Inflammatory macrophage treated with lipopolysaccharide for 1 hour (primary cell): ENCODE measurements at places on chromosomes 2 and 18.

DNA sequence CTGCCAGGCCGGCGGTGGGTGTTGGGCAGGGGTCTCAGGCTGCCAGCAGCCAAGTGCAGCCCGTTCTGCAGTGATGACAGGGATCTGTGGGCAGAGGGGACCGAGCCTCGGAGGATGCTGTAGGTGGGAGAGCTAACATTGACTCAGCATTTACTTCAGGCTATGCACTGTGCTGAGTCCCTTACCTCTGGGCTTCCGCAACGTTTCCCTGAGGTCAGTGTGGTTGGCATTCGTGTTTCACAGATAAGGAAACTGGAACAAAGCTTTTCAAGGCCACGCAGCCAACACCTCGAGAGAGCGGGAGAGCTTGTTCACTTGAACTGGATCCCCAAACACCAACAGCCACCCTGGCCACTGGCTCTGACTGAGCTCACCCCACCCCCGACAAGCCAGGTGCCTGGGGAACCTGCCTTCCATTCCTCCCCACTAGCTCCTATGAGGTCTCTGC, 839 bp upstream of the GPR148 start:
- no peak for DNase-seq

GRCh38 chr2:119106301-119106897, 52.2 kb downstream of the C1QL2 start:
- peak; percentile 5 for DNase-seq

GRCh38 chr2:227805578-227805977, 8.1 kb upstream of the CCL20 start:
- DNase-seq, result no peak

GRCh38 chr2:112290088-112290487, 14.7 kb downstream of the ZC3H6 start:
- DNase-seq, result no peak

DNA sequence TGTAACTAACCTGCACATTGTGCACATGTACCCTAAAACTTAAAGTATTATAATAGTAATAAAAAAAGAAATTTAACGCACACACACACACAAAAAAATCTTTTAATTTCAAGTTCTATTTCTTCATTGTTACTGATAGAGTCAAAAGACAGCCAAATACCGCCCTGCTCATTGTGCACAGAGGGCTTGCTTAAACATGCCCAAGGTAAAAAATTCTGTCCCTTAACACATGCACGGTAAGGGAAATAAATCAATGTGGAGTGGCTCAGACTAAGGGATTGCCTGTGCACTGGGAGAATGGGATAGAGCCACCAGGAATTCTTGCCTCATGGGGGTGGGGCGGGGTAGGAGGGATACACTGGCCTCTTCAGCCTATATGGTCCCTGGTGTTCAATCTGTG, 468.0 kb downstream of the NUP35 start:
- DNase-seq, result no peak

- DNase-seq, result no peak
Measured at GRCh38 chr2:168874368-168875054, 15.7 kb downstream of the SPC25 start.

GRCh38 chr18:39198376-39198775, 1632.8 kb upstream of the CELF4 start:
- DNase-seq, result no peak

DNA sequence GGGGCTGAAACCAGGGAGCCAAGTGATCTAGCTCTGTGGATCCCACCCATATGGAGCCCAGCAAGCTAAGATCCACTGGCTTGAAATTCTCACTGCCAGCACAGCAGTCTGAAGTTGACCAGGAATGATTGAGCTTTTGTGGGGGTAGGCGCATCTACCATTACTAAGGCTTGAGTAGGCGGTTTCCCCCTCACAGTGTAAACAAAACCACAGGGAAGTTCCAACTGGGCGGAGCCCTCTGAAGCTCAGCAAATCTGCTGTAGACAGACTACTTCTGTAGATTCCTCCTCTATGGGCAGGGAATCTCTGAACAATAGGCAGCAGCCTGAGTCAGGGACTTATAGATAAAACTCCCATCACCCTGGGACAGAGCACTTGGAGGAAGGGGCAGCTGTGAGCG, 96.7 kb downstream of the CCDC148 start:
- DNase-seq, result peak; percentile 74

DNA sequence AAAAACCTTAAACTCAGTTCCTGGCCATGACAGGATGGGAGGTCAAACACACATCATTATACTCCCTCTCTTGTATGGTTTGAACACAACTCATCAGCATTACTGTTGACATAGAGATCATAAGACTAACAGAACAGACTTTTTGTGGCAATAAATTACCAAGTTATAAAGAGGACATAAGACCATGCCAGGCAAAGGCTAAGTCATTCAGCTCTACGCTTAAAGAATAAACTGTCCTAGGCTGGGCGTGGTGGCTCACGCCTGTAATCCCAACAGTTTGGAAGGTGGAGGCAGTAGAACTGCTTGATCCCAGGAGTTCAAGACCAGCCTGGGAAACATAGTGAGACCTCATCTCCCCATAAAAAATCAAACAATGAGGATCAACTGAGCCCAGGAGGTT, 16.4 kb downstream of the NLRC4 start:
- no peak for DNase-seq

DNA sequence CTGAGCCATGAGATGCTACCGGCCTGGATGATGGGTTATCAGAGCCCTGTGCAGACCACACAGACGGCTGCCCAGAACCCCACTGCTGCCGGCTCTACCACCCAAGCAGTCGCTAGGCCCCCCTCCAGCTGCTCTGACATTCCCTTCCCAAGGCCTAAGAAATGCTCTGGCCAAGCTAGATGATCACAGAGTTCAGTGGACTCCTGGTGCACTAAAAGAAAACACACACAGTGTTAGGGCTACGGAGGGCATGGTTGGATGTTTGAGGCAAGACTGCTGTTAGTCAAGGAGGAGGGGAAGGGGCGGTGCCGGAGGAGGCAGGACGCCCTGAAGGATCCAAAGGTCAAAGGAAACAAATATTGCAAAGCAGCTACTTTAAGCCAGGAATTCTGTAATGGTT, 174.5 kb downstream of the MYCN start:
- no peak for DNase-seq

- no peak for DNase-seq
Measured at GRCh38 chr2:134301099-134301927, 47.4 kb downstream of the MGAT5 start.

GRCh38 chr2:6877402-6878304, at the start of gene RSAD2:
RSAD2 (plus strand) TSS chr2:6877777; CDS start chr2:6877801, 24 bp downstream.
- DNase-seq, result peak; percentile 58

- DNase-seq, result no peak
Measured at GRCh38 chr2:199668645-199669044, 182.3 kb downstream of the FTCDNL1 start.

DNA sequence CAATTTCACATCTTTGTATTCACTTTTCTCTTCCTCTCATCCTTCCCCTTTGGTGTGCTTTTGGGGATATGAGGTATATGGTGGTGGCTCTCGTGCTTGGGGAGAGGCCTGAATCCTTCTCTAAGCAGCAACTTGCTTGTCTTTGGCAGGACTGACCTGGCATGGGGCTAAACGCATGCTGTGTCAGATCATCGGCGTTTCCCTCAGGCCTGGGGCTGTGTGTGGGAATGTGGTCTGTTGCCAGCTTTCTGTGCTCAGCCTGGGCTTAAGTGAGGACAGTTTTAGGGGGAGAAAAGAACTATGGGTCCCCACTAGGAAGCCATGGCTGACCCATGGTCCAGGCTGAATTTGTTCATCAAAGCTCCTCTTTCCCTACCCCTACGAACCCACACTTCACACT, 60.7 kb downstream of the TET3 start:
- DNase-seq, result no peak

DNA sequence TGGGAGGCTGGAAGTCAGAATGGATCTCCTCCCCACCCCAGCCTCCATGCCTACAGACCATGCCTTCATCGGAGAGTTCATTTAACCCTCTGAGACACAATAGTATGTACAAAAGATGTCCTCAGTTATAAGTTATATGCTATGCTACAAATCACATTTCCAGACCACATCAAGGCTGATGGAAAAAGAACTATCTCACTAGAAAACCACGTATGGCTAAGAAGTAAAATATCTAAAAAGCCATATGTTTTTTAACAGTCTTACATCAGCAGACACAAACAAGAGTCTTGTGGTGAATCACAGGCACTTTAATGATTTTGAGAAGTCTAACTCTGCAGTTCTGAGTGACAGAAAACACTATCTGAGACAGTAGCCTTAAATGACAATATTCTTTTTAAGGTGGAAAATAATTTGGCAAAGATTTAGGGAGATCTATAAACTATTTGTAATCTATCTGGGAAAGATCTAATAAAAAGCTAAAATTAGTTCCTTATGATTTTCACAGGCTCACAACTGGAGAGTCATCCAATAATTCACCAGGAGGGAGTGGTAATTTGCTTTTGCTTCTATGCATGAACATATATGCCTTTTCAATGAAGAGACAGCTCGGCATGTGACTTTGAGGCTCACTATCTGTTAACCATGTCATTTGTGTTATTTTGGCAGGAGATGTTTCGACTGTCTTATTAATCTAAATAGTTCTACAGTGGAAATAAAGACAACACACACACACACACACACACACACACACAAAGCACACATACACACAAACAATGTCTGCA, 197.5 kb downstream of the IRS1 start:
- no peak for DNase-seq

DNA sequence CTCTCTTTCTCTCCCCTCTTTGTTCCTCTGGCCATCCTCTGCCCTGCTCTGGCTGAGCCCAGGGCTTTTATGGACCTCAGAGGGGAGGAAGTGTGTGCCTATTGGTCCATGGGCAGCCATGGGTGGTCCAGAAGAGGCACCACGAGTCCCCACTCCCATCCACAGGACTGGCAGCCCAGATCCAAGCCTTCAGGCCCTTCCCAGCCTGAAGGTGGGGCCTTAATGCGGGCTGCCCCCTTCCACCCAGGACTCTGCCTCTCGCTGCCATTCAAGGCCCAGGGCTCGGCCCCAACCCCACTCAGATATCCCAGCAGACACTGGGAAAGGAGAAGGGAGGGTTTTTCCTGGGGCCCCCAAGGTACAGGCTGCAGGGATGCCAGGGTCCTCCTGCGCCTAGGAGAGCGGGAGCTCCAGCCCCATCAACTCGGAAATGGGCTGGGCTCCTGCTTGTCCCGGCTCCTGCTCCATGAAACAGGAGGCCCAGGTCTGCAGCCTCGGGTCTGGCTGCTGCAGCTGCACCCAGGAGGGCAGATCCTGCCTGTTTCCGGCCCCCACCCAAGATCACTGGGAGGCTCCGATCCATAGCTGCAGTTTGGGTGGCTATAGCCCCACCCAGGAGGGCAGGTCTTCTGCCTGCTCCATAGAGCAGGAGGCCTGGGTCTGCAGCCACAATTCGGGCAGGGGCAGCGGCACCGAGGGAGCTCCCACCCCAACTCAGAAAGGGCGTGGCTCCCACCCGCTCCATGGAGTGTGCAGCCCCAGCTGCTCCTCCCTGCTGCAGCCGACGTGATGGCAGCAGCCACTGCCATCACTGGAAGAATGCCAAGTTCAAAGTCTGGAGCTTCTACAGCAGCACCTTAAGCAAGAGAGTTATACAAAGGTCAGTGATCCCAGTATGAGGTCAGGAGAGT, 116.6 kb upstream of the RBBP8 start:
- no peak for DNase-seq

GRCh38 chr2:241798081-241798630, 10.8 kb upstream of the NEU4 start:
- DNase-seq, result no peak

DNA sequence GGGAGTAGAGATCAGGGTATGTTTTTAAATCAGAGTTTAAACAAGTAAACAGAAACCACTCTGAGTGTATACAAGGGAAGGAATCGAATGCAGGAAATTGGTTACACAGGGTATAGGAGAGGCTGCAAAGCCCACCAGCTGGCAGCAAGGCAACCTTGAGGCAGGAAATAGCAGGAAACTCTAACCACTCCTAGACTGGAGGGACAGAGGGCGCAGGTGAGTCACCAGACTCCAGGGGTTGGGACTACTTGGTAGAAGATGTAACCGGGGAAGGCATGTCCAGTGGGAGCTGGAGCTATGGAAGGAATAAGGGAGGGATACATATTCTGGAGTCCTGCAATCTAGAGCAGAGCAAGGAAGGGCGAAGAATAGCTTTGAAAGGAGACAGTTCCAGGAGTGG, 152.3 kb downstream of the MEIS1 start:
- DNase-seq, result no peak

GRCh38 chr2:160408173-160408958, 85.2 kb downstream of the RBMS1 start:
- no peak for DNase-seq

DNA sequence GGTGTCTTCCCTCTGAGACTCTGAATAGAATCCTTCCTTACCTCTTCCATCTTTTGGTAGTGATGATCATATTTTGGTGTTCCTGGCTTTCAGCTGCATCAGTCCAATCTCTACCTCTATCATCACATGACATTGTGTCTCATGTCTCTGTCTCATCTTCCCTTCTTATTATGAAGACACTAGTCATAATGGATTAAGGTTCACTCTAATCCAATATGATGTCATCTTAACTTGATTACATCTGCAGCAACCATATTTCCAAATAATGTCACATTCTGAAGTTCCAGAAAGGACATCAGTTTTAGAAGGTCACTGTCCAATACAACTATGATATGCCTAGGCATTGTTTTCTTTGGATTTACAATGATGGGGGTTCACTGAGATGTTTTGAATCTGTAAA, 31.5 kb downstream of the CMPK2 start:
- peak; percentile 6 for DNase-seq

- no peak for DNase-seq
Measured at GRCh38 chr2:10045561-10046355, 2.4 kb downstream of the KLF11 start.

DNA sequence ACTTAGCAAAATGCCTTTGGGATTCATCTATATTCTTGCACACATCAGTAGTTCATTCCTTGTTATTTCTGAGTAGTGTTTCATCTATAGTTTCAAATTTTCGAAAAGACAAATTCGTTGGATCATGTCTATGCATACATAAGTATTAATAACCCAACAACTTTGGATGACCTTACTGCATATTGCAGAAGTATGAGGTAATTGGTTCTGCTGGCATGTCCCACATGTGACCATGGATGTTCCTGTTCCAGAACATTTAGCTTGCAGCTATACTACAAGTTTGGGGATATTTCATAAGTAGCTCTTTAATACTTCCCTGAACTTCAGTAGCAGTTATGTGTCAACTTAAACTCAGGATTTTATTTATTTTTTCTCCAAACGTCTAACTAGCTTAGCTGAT, 44.9 kb downstream of the APLF start:
- peak; percentile 72 for DNase-seq

DNA sequence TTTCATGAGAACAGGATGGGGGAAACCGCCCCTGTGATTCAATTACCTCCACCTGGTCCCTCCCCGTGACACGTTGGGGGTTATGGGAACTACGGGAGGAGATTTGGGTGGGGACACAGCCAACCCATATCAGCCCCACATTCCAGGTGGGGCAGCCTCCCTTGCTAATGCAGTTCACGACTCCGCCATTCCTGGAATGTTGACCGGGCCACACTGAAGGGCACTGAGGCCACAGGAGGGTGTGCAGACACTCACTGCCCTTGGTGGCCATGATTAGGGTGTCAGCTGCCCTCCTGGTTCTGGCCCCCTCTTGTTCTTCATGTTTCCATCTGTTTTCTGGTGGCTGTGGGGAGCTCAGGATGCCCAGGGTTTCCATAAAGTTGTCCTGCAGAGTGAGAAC, 176.3 kb downstream of the TWIST2 start:
- no peak for DNase-seq
